ENCODE measurements at places on chromosomes 5 and 9.

DNA sequence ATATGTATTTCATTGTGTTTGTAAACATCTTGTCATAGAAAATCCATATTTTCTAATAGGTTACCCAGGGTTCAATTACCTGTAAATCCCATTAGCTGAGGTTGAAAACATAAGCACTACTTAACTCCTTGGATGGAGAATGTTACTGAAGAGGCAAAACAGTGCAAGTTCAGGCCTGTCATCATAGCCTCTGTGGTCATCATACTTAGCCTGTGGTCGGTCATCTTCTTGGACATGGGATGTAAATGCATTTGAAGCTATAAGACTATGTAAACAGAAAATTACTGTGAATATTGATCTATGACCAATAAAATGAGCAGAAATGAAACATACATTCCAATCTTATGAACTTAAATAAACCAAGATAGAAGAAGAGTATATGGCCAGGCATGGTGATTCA is 164.7 kb downstream of the CHSY3 start:
- DNase-seq: no peak

DNA sequence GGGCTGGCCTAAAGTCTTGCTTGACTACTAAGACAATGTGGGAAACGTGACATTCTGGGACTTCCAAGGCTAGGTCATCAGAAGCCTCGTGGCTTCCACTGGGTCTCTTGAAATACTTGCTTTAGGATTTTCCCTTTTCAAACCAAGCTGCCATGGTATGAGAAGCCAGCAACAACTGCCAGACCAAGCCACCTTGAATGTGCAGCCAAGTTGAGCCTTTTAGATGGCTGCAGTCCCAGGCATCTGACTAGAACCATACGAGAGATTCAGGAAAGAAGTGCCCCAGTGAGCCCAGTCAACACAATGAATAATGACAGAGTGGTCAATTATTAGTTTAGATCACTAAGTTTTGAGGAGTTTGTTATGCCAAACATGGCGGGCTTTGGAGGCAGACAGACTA is 143.3 kb downstream of the SLF1 start:
- DNase-seq: no peak

DNA sequence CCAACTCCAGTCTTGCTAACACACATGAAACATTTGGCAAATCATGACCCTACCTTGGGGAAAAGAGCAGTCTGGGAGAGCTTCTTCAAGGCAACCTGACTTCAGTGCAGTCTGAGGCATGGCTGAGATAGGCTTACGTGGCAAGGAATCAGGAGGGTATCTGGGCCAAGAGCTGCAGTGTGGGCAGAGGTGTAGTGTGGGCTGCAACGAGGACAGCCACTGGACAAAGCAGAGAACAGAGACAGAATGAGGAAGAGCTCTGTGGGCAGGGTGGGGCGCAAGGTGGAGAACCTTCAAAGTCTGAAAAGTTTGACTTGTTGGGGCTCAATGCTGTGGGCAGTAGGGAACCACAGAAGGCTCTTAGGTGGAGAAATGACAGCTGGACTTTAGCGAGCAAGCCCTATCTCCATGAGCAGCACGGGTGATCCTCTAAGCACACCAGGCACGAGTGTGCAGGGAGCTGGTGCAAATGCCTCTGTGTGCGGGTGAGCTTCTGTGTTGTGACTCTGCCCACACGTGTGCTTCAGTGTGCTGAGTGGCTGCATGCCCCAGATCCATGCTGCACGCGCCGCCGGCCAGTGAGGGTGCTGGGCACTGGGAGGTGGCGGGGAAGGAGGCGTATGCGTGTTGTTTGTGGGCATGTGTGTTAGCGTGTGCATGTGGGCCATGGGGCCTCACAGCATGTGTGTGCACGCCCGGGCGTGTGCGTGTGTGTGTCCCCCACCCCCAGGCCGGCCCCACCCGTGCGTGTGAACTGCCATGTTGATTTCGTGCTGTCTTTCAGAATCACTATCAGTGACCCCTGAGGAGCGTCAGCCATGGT is 23.3 kb downstream of the GOLGA2 start:
- DNase-seq: no peak

DNA sequence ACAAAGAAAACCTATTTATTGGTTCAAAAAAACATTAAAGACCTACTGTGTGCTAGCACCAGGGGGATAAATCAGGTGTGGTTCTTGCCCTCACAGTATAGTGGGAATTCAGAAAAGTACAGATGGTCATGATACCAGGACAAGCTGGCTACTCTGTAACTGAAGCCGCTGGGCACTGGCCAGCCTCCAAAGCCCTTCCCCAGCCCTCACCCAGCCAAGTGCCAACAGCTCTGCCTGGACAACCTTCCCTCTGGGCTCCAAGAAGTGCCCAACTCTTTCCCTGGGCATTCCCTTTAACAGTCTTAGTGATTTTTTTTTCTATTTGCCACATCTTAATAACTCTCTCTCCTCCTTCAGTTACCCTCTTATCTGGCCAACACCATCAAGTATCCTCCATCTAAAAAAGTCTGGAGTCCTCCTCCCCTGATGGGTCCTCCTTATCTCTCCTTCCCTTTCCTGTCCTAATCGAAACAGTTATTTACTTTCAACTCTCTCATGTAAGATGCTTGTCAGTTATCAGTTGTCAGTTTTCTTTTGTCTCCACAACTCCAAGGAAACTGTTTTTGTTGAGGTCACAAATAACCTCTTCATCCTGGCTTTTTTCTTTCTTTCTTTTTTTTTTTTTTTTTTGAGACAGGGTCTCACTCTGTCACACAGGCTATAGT is 13.3 kb upstream of the SEPTIN8 start:
- DNase-seq: no peak

DNA sequence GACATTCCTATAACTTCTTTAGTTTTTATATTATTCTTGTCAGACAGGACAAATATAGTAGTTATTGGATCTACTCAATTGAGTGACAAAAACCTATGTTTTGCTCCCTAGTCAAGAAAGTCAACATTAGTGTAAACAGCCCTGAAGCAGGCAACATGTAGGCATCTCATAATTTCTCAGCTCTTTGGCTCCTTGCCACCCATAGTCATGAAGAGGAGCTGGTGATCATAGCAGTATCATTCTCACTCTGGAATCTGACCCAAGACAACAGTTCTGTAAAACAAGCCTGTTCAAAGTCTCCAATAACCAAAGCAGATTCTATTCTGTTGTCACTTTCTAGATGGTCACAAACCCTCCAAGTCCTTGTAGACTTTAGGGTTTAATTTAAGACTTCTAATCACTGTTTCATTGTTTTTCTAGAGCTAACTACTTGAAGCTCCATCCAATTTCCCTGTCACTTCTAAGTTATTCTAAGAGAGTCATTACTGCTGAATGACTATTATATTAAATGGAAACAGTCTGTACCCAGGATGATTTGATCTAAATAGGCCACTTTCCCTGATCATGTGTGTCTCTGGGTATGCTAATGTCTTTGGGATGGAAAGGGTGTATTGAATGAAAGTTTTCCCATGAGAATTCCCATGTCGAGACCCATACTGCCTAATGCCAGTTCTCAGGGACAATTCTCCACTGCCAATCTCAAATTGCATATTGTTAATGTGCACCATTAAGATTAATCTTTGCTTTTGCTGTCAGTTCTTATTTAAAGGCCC is 533.3 kb downstream of the ACTL7B start:
- DNase-seq: no peak

DNA sequence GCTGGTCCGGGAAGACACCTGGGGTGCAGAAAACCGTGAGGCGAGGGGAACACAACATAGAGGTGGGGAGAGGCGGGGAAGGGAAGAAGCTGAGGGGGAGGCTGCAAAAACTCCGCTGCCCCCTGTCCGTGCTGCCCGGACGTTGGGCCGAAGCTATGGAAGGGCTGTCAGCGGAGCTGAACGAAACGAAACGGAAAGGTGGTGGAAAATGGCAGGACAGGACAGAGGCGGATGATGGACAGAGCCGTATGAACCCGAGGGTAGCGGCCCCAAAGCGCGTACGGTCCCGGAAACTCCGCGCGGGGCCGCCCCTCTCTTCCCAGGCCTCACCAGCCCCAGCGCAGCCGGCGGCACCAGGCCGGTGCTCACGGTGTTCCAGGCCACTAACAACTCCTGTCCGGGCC is 272 bp downstream of the ANAPC2 start:
- no peak for DNase-seq

- DNase-seq: no peak
Observed at GRCh38 chr5:95823218-95823737, 752 bp upstream of the GLRX start.

- DNase-seq: no peak
Observed at GRCh38 chr5:110070836-110071235, 381.1 kb downstream of the MAN2A1 start.

- no peak for DNase-seq
Observed at GRCh38 chr5:174337276-174338184, 292.0 kb downstream of the NSG2 start.

DNA sequence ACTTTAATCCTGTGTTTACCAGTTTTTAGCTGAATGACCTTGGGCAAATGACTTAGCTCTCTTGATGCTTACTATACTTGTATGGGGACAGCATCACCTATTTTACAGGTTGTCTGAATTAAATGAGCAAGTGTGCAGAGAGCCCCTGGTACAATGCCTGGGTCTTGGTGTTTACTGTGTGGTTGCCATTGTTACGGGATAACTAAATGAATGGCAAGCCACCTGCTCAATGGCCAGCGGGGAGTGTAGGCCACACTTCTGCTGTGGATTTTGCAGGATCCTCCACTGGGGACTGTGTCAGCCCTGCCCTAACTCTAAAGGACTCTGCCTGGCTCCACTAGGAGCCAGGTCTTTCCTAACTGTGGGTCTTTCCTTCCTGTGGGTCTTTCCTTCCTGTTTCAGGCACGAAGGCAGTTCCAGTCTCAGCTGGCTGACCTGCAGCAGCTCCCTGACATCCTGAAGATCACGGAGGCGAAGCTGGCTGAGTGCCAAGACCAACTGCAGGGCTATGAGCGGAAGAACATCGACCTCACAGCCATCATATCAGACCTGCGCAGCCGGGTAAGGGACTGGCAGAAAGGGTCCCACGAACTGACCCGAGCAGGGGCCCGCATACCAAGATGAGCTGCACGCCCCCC is 10.3 kb upstream of the GLE1 start:
- peak; percentile 13 for DNase-seq

- no peak for DNase-seq
Observed at GRCh38 chr5:140590861-140591260, 26.2 kb downstream of the SLC35A4 start.

DNA sequence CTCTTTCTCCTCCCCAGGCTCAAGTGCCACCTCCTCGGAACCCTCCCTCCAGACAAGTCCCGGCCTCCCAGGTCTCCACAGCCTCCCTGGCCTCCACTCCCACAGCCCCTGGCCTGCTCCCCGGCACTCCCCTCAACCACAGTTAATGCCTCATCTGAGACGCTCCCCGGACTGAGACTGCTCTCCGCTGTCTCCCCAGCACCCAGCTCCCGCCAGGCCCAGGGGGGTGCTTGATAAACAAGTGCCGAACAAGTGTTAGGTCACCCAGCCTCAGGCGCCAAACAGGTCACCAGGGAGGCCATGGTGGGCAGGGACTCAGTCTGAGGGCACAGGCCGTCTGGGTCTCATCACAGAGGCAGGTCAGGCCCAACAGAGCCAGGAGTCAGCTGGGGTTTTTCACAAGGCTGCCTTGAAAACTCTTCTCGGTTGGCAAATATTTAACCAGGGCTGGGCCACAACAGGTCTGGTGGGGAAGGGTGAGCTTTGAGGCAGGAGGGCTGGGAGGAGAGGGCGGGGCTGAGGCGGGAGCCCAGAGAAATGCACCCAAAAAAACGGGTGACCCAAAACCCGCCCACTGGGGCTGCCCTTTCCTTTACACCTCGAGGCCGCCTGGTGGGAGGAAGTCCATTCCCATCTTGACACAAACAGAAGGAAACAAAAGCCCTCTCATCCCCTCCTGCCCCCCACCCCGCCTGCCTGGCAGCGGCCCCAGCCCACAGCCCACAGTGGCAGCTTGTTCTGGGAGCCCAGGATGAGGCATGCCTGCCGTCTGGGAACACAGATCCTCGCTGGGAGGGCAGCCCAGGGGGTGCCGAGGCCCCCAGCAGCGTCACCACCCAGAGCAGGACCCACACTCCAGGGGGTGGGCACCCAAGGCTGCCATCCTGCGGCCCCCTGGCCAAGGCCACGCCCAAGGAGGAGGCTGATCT is 66.6 kb upstream of the STXBP1 start:
- peak; percentile 77 for DNase-seq

GRCh38 chr5:122297587-122298298 is 14.3 kb upstream of the SNCAIP start:
- no peak for DNase-seq

- DNase-seq: no peak
Observed at GRCh38 chr9:95406121-95406520, 88.6 kb upstream of the FANCC start.

DNA sequence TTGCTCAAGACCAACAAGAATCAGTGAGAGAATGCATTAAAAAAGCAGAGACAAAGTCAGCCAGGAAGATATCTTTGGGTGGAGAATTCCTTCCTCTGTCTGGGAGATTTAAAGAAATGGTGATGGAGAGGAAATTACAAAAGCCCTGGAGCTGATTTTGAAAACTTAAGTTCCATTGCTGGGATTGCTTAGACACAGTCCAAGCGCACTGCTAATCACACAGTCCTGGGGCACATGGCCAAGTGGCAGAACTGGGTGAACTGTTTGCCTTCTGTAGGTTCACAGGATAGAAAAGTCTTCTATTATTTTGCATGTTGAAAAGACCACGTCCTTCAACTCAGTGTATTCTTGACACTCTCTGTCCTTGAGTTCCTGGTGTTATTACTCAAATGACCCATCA is 284.9 kb upstream of the FBXL7 start:
- no peak for DNase-seq

GRCh38 chr5:168023191-168023590 is 268.3 kb upstream of the WWC1 start:
- no peak for DNase-seq

GRCh38 chr5:158174918-158175851 is 316.2 kb upstream of the CLINT1 start:
- DNase-seq: no peak

GRCh38 chr5:140835622-140836510 is 1.8 kb downstream of the PCDHA7 start:
- DNase-seq: no peak

- DNase-seq: no peak
Observed at GRCh38 chr9:105439428-105439827, 8.4 kb upstream of the FSD1L start.

DNA sequence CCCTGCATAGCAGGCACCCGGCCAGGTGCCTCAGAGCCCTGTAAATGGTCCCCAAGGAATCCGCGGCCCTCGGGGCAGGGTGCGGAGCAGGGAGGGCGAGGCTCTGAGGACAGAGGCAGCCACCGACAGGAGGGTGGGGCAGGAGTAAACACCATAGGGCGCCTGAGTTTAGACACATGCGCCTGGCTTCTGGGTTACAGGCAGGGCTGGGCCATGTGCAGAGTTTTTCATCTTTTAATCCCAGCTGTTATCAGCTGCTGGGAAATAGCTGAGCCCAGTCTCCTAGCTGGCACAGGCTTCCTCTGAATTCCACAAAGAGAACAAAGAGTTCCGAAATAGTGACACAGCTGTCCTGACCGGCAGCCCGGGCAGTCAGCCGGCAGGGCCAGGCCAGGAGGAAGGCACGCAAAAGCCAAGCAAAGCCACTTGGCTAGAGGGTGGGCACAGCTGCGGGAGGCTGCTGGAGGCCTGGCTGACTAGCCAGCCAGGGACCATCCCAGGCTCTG is 98.9 kb upstream of the PHYKPL start:
- no peak for DNase-seq

- DNase-seq: no peak
Observed at GRCh38 chr9:38272710-38273109, 119.8 kb upstream of the ALDH1B1 start.

GRCh38 chr9:18791074-18791473 is 241.9 kb downstream of the SAXO1 start:
- DNase-seq: no peak

GRCh38 chr5:133936651-133937015 is 31.8 kb downstream of the C5orf15 start:
- no peak for DNase-seq

GRCh38 chr5:89597878-89598277 is 714.9 kb upstream of the MEF2C start:
- DNase-seq: no peak
